RKO (cell line): ENCODE measurements at places on chromosomes 7 and 10.

- DNase-seq = no peak
Measured at GRCh38 chr7:27193335-27194001, 6.4 kb downstream of the HOXA13 start.

DNA sequence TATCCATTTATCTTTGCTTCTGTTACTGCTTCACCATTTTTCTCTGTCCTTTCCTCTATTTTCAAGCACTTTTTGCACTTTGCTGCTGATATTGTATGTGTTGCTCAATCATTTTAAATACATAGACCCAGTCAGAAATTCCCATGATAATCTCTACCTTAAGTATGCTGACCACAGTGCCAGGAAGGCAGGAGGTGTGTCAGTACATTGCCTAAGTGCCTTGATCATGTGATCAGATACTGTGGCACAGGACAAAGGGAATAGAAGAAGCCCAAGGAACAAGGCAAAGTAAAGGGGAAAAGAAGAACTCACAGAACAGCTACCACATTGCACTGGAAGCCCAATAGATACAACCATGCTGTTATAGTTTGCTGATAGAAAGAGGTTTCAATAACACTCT lies 53.7 kb upstream of the CD36 start:
- DNase-seq = no peak

DNA sequence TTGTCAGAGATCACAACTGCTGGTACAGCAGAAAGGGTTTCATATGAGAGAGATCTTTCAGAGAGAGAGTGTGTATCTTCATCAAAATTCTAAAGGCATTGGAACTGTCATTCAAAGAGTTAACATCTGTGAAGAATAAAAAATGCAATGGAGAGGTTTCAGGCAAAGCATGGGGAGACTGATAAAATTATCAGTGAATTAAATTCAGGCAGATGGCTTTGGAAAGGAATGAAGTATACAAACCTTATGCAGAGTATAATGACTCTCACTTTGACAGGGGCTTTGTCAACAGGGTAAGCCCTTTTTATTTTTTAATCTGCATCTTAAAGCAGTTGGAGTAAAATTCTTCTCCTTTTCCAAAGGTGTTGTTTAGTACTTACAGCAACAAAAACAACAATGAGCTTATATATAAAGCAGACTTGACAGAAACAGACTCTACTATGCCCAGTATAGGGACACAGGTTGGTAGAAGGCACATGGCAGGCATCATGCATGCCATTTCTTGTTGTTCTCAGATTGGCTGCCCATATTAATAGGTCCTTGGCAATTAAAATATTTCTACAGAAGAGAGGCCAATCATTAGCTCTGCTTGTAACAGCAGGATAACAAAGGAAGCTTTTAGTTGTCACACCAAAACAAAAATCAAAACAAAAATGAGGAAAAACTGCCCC lies 54.9 kb upstream of the NXPH1 start:
- DNase-seq = no peak

- DNase-seq = no peak
Measured at GRCh38 chr10:36351159-36351558, 709.1 kb upstream of the FZD8 start.

DNA sequence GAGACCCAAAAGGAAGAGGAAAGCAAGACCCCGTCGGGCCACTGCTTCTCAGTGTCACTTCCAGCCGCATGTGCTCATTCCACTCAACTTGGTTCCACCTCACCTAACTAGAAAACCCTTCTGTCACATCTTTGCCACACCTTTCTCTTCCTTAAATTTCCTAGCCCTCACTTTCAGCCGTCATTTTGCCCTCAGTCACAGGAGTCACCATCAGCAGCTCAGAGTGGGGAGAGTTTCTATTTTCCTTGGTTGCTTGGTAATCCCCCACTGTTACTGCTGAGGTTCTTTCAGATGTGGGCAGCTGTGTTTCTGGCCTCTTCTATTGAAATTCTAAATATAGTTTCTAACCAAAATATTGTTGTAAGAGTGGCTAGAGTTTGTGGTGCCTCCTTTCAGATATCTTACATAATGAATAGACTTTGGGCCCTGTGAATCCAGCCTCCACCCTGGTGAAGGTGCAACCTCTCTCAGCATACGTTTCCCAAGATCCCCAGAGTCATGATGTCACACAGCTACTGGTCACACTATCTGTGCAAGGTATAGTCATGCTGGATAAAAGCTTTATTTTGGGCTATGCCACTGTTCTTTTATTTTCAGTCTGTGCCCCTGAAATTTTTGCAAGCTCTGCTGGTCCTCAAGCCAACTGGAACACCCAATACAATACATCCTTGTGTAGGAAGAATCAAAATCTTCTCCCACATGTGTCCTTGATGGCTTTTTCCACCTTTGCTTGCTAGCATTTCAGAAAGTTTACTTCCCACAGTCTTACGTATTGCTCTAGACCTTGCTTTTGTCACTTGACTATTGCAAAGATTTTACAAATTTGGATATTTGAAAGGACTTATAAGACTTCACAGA lies 9.2 kb downstream of the AGBL3 start:
- DNase-seq = no peak

DNA sequence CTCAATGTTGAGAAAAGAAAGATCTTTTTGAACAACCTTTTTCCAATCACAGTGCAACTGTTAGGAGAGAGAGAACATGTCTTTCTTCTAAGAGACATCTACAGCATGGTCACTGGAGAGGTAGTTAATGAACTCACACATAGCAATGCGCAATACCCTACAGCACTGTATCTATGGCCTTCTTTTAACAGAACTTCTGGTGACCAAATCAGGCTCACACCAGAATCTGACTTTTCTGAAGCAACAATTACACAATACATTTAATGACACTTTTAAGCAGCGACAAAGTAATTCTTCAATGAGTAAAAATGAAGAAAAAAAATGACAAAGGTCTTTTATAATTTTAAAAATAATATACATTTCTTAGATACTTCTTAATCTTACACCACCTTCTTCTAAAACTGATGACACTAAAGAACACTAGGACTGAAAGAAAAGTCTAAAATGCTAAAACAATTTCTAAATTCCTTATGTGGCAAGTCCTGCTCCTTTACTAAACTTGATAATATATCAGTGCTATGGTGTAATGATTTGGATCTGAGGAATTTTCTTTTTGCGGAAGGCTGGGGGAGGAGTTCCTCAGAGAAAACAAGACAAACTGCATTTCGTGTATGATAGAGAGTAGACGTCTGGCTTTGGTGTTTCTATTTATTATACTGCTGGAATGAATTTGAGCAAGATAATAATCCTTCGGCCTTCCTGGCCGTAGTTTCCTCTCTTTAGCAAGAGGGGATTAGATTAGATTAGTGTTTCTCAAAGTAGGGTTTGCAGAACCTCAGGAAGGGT lies 166.3 kb downstream of the ZNF438 start:
- no peak for DNase-seq

DNA sequence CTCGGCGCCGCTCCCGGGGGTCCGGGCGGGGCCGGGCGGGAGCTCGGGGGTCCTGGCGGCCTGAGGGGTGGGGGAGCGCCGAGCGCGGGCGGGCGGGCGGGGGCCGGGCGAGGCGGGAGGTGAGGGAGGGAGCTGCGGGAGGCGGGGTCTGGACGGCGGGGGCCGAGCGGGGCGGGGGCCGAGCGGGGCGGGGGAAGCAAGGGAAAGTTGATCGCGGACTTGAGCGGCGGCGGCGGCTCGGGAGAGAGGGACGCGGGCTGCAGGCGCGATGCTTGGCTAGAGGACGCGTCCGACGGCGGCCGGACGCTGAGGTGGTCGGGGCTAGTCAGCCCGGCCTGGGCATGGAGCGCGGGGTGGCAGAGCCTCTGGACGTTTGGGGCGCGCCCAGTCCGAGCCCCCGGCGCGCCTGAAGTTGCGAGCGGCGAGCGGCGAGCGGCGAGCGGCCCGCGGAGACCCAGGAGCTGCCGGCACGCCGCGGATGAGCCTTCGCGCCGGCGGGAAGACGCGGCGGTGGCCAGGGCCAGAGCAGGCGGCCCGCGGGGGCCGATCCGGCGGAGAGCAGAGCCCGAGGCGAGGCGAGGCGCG lies at the start of gene CDH23:
TSS of gene CDH23 (plus strand) at position 210 of the 585 bp plus-strand sequence. CDS start 42,912 bp downstream, outside the sequence.
- DNase-seq = no peak

- DNase-seq = no peak
Measured at GRCh38 chr10:120641695-120642094, 184.7 kb downstream of the PLPP4 start.

GRCh38 chr10:113326160-113327111 lies 226.4 kb upstream of the HABP2 start:
- DNase-seq = peak; percentile 87

- no peak for DNase-seq
Measured at GRCh38 chr7:128809363-128809762, 17.6 kb downstream of the CCDC136 start.

- DNase-seq = no peak
Measured at GRCh38 chr7:37393476-37393875, 55.2 kb downstream of the ELMO1 start.

GRCh38 chr10:49115015-49115795 lies at the start of gene VSTM4:
Gene VSTM4, minus strand, starts transcription at chr10:49115522. Its CDS starts 37 bp downstream, at chr10:49115485.
- no peak for DNase-seq

- DNase-seq = no peak
Measured at GRCh38 chr7:47455872-47456185, 126.1 kb downstream of the TNS3 start.

- no peak for DNase-seq
Measured at GRCh38 chr7:30688718-30689221, 6.5 kb upstream of the CRHR2 start.

- no peak for DNase-seq
Measured at GRCh38 chr10:88090568-88091214, 227.3 kb downstream of the PTEN start.

GRCh38 chr7:74032191-74032490 lies 4.2 kb downstream of the ELN start:
- no peak for DNase-seq

- no peak for DNase-seq
Measured at GRCh38 chr7:55308186-55308929, 56.8 kb upstream of the LANCL2 start.

DNA sequence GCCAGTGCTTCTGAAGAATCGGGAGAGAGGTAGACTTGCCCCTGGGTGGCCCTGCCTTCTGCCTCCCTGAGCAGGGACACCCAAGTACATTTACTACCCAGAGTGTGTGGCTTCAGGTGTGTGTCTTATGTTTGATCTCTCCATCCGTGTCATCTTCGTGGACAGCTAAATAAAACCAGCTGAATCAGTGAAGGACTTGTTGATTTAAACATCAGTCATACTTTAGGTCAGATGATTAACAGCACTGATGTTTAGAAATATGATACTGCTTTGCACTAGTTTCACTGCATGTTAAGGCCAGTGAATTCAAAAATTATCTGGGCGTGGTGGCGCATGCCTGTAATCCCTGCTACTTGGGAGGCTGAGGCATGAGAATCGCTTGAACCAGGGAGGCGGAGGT lies 4.0 kb downstream of the MTG1 start:
- peak; percentile 40 for DNase-seq

- DNase-seq = no peak
Measured at GRCh38 chr10:17247210-17247609, 19.2 kb downstream of the VIM start.

- DNase-seq = peak; percentile 27
Measured at GRCh38 chr7:25894902-25895791, 256.9 kb upstream of the NFE2L3 start.

DNA sequence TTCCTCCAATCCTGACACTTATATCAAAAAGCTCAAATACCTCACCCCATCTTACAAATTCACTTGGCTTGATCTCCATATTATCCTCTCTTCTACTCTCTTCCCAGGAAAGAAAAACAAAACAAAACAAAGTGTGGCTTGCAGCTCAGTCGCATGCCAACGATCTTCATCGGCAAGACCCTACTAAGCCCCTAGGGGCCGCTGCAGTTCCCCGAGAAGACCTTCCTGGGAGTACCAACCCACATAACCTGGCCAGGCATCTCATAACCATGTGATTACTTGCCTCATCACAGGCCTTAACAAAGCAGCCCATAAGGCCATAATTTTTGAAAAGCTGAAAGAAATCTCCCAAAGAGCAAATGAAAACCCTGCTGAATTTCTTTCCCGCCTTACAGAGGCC lies 103.7 kb downstream of the ZNF92 start:
- peak; percentile 48 for DNase-seq

DNA sequence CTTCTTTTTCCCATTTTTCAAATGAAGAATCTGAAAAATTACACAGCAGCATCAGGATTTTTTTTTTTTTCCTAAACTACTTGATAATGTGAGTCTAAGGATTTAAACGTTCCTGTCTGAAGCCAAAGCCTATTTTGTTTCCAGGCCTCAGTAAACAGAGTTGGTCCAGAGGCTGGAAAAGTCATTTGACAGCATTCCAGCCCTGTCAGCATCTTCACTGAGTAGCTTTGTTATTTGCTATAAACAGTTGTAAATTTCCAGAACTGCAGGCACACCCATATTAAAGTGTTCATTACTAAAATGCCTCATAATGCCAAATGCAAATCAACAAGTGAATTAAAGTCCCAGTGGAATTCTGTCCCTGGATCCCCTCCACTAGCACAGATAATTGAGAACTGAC lies 35.5 kb upstream of the KMT2E start:
- DNase-seq = no peak

DNA sequence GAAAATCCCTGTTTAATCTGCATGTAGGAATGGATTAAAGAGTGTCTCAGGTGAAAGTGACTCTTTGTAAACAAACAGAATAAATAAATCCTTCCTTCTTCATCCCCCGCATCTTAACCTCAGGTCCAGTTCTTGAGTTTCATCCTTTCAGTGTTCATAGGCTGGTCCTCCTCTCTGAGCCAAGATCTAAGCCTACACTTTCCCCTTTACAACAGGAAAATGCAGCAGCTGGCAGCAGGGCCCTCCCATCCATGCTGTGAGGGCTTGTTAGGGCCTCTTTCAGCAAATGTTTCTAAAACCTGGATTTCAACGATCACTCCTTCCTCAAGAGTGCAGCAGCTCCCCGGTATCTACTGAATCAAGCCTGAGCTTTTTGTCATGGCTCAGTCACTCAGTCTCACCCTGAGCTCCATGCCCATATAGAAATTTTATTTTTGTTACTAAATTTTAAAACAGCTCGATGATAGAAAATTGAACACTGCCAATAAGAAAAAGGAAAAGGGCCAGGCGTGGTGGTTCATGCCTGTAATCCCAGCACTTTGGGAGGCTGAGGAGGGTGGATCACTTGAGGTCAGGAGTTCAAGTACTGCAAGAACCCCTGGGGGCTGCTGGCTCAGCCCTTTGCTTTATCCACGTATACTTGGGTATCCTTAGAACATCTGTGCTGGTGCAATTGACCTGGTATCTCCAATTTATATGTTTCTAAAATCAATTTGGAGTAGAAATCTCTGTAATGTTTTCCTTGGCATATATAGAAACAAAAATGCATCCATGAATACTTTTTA lies 15.6 kb downstream of the BLNK start:
- DNase-seq = no peak

DNA sequence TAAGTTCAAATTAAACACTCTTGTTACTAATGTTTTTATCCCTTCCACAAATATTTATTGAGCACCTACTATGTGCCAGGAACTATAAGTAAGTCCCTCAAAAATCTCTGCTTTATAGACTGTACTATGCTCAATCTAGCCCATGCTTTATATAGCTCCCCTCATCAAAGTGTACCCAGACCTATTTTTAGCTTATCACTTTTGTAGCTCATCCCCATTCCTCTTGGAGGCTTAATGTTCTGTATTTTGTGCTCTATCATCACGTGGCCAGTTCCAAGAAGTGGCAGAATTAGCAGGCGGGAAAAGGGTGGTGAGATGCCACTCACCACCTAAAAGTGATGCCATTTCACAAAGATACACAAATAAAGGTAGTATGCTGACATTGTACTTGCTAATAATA lies 138.1 kb upstream of the BET1 start:
- no peak for DNase-seq

- no peak for DNase-seq
Measured at GRCh38 chr7:21159506-21159905, 268.4 kb upstream of the SP4 start.
